ENCODE measurements at places on chromosomes 1 and 21. TPM values are rescaled to one million over a fixed set of nuclear protein-coding genes. Genes with fewer than 3 reads are reported as not detected.

TEDDM1 gene
- polyA plus RNA-seq: 0.08 TPM

GRCh38 chr1:198794498-198794897 lies 155.7 kb downstream of the PTPRC start:
- DNase-seq: no peak

DNA sequence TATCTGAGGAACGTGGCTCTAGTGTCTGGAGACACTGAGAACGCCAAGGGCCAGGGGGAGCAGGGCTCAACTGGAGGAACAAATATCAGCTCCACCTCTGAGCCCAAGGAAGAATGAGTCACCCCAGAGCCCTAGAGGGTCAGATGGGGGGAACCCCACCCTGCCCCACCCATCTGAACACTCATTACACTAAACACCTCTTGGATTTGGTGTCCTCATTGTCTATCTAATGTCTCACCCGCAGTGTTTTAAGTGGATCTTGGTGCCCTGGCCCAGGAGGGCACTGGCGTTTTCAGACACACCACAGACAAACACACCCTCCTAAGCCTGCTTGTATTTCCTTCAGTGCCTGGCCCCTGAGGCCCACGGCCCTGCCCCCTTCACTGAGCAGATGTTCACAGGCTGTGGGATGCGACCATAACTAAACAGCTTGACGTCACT lies 2.2 kb upstream of the FALEC start:
- no peak for DNase-seq

RYR2 gene
- 2.3 TPM for polyA plus RNA-seq

HLX gene
- polyA plus RNA-seq: 9.4 TPM

DNA sequence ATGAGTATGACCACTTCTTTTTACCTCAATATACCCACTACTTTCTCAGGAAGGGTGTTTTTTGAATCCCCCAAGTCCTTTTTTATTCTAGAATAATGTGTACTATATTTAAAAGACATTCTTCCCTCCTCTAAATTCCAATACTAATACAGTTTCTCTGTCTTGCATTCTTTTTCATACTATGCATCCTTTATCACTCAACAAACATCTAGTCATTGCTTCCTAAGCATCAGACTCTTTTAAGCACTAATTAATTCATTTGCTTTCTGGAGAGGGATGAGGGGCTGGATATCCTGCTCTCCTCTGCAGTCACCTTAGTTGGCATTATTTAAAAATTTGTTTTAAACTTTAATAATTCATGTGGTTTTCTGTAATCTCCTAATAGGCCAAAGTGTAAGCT lies 838.8 kb downstream of the KCNT2 start:
- no peak for DNase-seq

DNA sequence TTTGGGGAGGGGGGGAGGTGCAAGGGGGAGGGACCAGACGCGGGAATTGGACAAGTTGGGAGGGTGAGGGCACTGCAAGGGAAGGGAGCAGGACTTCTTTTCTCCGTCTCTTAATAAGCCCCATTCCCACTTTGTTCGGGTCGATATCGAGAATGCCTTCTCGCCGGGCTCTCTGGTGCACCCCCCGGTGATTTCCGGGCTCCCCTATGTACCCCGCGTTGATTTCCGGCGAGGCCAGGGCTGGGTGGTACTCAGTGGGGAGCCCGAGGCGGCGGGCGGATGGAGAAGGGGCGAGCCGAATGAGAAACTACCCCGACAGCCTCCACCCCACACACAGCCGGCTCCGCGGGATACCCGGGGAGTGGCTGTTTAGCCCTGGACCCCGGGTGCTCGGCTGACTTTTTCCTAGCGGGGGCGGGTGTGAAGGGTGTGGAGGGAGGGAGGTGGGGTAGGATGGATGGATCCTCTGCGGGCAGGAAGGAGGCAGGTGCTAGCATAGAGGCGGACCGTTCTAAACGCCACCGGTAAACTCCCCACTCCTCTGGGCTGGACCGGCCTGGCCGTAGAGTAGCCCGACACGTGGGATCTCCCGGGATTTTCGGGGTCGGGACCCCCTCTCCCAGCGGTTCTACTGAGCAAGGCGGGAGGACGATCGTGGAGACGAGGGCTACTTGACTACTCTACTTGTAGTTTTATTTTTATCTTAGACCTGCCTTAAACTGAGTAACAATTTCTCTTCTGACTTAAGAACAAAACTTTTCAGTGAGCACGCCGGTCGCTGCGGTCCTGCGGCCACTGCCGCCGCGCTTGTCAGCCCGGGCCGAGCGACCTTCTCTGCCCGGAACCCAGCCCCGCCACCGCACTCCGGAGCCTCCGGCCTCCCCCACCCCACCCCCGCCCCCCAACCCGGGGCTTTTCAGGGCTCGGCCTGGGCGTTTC lies 1.0 kb downstream of the RNF220 start:
- no peak for DNase-seq

GRCh38 chr1:162590686-162591085 lies 29.2 kb downstream of the UAP1 start:
- no peak for DNase-seq

DNA sequence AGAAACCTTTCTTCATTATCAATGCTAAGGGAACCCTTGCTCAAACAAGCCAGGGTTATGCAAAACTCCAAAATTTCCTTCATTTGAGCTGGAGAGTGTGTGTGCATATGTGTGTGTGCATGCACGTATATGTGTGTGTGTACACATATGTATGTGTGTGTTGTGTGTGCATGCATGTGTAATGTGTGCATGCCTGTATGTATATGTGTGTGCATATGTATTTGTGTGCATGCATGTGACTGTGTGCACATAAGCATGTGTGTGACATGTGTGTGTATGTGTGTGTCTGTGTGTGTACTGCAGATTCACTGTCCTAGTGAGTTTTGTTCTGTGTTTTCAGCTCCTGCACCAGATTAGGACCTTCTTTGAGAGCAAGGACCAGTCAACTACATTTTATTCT lies 28.2 kb downstream of the PAX7 start:
- no peak for DNase-seq

GRCh38 chr1:173356191-173356762 lies 120.9 kb upstream of the PRDX6 start:
- DNase-seq: no peak

CFAP74 gene
- 0.71 TPM for polyA plus RNA-seq

- no peak for DNase-seq
These were observed 251.8 kb downstream of the CRB1 start for GRCh38 chr1:197519741-197520334.

ASCL5 gene
- polyA plus RNA-seq: 0.06 TPM

C1orf122 gene
- 18.0 TPM for polyA plus RNA-seq

DNA sequence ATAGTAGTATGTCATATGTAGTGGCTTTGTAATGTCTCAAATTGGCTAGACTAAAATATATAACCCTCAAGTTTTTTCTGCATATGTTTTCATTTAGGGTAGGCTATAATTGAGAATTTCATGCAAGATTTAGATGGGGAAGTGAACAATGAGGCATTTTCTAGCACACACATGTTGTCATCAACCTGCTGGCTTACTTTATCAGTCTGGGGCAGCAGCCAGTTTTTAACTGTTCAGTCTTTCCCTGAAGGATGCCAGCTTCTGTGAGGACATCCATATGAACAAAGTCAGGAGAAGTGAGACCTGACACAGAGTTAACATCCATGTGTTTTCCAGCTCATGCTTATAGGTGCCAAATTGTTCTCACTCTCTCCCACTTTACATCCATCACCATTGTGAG lies 74.7 kb upstream of the OLFM3 start:
- DNase-seq: no peak

DNA sequence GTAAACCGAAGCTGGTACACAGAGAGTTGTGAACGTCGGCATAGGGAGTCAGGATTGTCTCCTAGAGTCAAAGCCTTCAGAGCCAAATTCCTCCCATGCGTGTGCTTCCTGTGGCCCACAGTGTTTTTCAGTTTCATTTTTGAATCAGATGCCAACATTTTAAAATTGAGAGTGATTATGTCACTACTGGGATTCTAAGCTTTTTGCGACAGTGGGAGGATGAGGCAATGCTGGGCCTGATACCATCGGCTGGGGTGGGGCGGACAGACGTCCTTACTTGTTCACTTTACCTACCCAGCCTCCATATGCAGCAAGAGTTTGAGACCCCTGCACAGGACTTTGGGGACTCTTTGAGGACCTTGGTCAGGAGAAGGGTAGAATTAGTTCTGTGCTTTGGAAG lies 1.3 kb upstream of the KLHDC7A start:
- no peak for DNase-seq

DNA sequence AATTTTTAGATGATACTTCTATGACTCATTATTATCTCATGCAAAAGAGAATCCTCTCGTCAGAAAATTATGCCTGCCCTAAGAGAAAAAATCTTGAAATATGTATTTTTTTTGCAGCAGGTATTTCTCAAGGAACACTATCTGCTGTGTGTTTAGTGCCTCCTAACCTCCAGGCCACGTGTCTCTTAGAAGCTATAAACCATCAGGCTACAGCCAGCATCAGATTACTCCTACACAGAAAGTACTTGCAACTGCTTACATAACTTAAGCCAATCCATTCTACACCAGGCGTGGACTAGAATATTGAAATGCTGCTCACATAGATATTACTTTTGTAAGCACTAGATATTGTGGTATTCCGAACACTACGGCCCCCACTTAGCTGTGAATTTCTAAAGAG lies 933.4 kb downstream of the PLA2G4A start:
- DNase-seq: peak; percentile 8

CACNA1S gene
- 0.37 TPM for polyA plus RNA-seq

DNA sequence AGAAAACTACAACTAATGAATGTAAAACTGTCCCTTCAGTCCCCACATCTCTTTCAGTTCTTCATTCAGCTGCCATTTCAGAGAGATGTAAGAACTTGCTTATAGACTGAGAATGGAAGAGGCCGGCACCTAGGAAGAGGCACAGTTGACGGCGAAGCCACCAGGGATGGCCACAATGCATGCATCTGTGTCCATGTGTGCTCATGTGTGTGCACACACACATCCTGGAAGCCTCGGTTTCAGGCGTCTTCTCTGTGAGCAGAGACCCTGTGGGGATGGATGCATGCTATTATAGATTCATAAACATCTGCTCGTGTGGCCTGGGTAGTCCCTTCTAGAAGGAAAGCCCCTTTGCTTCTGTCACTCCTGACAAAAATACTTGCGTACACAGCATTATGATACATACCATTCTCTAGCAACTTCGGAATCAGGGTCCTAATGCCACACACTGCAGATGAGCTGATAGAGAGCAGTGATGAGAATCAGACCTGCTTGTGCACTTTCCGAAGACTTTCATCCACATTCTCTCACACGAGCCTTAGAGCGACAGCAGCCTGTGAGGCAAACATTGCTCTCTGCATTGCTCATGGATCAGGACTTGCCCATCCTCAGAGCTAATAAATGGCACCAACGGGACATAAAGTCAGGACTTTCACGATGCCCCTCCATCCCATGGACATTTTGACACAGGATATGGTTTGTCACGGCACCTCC lies 12.4 kb upstream of the GPR61 start:
- DNase-seq: no peak

MPZL1 gene
- 129 TPM for polyA plus RNA-seq

RNF186 gene
- 0.28 TPM for polyA plus RNA-seq

DNA sequence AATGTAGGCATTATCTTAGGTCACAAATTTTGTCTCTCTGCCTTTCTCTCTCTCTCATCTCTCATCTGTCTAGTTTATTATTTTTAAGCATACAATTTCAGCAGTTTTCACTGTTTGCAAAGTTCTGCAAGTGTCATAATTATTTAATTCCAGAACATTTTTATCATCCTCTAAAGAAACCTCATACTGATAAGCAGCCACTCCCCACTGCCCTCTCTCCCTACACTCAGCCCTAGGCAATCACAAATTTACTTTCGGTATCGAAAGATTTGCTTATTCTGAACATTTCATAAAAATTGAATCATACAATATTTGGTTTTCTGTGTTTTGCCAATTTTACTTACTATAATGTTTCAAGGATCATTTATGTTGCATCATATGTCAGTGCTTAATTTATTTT lies 16.6 kb downstream of the OR6Y1 start:
- no peak for DNase-seq

DNA sequence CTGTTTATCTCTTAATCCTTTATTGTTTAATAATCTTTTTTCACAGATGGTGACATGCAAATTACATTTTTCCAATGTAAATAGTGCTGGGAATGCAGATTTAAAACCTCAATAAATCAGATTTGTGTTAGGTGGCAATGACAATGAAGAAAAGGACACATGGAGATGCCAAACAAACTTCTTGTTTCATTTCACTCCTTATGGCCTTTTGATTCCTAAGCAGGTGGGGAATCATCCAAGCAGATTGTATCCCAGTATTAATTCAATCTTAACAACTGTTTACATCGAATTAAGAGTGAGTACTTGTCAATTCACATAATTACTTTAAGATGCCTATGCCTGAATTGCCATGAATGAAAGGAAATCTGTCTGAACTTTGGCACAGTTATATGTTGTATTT lies 98.9 kb upstream of the RGS18 start:
- no peak for DNase-seq

Measured in right renal cortex interstitium (tissue), 3 donors.